CMK (cell line): ENCODE measurements at places on chromosomes 2 and 18.

GRCh38 chr2:128309280-128310093 lies 9.2 kb downstream of the HS6ST1 start:
- no peak for DNase-seq

- no peak for DNase-seq
Observed at GRCh38 chr18:35510076-35510651, 12.4 kb upstream of the INO80C start.

DNA sequence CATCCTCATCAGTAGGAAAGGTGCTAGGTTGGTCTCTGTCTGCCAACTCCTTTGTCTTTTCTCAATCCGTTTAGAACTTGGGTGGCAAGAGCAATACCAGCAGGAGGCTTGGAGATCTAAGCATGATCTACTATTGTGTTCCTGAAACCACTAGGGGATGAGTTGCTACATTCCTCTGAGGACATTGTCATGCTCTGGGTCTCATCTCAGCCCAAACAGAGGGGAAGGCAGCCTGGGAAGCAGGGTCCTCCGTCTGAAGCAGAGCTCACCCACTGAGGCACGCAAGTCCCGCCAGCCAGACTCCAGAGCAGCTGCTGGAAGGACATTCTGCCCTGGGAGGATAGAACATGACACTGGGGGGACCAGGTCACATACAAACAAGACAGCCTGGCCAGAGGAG lies 162.9 kb downstream of the MTCL1 start:
- no peak for DNase-seq

GRCh38 chr18:13726972-13727331 lies 479 bp downstream of the RNMT start:
- DNase-seq = peak; percentile 5

GRCh38 chr18:80041424-80041823 lies 7.2 kb downstream of the RBFA start:
- DNase-seq = no peak

- DNase-seq = no peak
Observed at GRCh38 chr2:67797801-67798540, 264.8 kb downstream of the C1D start.

- DNase-seq = no peak
Observed at GRCh38 chr2:191169456-191170300, 18.9 kb upstream of the STAT4 start.

DNA sequence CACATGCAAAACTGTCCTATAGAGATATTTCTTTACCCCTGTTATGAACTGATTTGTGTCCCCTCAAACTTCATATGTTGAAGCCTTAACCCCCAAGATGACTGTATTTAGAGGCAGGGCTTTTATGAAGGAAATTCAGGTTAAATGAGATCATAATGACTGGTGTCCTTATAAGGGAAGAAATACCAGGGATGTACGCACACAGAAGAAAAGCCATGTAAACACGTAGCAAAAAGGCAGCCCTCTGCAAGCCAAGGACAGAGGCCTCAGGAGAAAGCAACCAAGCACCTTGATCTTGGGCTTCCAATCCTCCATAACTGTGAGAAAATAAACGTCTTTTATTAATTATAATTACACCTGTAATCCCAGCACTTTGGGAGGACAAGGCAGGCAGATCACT lies 101.3 kb upstream of the NDUFV2 start:
- no peak for DNase-seq

GRCh38 chr2:74735564-74735963 lies 81.5 kb downstream of the SEMA4F start:
- DNase-seq = no peak

DNA sequence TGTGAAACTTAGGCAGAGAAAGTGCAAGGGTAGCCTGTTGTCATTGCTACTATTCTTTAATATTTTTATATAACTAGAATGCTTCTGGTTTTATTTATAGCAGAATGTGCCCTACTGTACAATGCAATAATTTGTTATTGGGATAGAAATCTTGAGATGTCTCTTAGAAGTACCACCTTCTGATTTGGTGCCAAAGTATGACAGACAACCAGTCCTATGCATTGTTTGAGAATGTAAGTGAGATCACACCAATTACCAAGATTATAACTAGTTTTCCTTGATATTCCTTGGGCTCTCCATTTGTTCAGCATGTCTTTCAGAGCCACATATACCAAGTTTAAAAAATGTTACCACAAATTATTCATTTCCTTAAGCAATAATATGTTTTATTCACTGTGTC lies 399.7 kb downstream of the CPS1 start:
- no peak for DNase-seq

DNA sequence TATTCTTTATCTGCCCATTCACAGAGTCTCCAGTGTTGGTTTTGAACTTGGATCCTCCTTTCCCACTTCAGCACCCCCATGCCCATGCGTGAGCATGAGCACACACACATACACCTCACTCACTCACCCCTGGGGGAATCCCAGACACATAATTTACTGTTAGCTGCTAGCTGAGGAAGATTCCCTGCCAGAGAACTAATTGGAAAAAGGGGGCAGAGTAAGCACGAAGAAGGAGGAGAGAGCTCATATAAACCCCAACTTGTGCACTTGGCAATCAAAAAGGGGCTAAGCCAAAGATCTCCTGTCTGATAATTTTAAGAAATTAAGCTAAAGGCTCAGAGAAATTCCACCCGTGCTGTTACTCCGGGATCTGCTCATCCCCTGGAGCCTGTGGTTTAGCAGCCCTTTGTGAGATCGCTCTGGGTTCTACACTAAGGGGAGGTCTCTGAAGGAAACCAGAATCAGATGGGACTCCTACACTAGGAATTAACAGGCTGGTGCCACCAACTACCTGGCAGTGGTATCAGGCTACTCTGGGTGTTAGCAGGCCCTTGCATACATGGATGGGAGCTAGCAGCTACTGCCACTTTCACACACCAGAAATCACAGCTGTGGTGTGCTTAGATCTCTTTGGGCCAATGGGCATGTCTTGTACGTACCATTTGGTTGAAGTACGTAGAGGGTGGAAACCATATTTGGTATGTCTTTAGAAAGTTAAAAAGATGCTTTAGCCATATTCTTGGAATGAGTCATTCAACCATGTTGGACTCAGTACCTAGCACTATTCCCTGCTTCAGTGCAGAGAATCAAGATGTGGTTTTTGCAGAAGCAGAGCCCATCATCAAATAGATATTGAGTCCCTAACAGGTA lies 95.6 kb upstream of the SLC14A2 start:
- DNase-seq = no peak

GRCh38 chr2:240892356-240892755 lies 3.6 kb downstream of the MAB21L4 start:
- DNase-seq = no peak

GRCh38 chr18:71287268-71287667 lies 998.4 kb downstream of the SOCS6 start:
- no peak for DNase-seq

- DNase-seq = no peak
Observed at GRCh38 chr18:23936381-23936958, 78.1 kb upstream of the TTC39C start.

GRCh38 chr2:96584017-96584416 lies 47.5 kb downstream of the ARID5A start:
- no peak for DNase-seq

GRCh38 chr2:71101656-71102055 lies 28.4 kb downstream of the MCEE start:
- no peak for DNase-seq

DNA sequence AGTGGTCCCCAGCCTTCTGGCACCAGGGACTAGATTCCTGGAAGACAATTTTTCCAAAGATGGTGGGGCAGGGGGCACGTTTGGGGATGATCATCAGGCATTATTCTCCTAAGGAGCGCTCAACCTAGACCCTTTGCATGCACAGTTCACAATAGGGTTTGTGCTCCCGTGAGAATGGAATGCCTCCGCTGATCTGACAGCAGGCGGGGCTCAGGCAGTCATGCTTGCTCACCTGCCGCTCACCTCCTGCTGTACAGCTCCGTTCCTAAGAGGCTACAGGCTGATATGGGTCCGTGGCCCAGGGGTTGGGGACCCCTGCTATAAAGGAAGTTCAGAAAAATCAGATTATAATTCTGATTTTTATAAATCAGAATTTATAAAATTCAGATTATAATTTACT lies 22.3 kb upstream of the TYMS start:
- no peak for DNase-seq

GRCh38 chr18:21433436-21433835 lies 167.1 kb downstream of the ESCO1 start:
- no peak for DNase-seq

- no peak for DNase-seq
Observed at GRCh38 chr18:21183670-21184069, 58.4 kb upstream of the GREB1L start.

GRCh38 chr2:52775674-52776073 lies 991.9 kb upstream of the CHAC2 start:
- no peak for DNase-seq

- no peak for DNase-seq
Observed at GRCh38 chr2:237330541-237330940, 83.4 kb downstream of the COL6A3 start.

DNA sequence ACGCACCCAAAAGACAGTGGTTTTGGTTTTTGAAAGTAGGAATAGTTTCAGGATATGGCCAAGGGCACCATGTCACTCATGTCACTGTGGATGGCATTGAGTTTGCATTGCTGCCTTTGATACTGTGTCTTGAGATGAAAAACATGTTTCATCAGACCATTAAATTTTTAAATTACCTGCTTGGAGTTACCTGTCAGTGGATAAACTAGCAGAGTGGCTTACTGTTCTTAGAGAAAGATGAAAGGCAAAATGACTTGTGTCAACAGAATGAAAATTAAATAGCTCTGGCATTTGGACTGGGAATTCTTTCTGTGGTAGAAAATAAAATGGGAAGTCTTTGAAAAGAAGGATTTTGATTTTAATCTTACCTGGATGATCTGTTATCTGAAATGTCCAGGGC lies 386 bp downstream of the ICOS start:
- no peak for DNase-seq

DNA sequence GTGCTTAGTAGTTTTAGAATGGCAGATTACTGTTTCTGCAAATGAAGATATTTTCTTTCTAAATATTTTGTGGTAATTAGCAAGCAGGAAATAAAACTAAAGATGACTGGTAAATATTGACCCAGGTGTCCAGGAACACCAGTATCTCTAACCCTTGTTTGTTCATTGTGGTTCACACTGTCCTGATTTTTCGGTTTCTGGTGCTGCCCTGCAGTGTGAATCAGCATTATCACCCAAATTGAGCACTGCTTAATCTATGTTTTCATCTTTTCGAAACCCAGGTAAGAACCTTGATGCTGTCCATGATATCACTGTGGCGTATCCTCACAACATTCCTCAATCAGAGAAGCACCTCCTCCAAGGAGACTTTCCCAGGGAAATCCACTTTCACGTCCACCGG lies 167.4 kb downstream of the CAPN13 start:
- DNase-seq = no peak

GRCh38 chr2:76821731-76822130 lies 700.4 kb downstream of the LRRTM4 start:
- no peak for DNase-seq
